ENCODE measurements at places on chromosomes 16 and 17.

DNA sequence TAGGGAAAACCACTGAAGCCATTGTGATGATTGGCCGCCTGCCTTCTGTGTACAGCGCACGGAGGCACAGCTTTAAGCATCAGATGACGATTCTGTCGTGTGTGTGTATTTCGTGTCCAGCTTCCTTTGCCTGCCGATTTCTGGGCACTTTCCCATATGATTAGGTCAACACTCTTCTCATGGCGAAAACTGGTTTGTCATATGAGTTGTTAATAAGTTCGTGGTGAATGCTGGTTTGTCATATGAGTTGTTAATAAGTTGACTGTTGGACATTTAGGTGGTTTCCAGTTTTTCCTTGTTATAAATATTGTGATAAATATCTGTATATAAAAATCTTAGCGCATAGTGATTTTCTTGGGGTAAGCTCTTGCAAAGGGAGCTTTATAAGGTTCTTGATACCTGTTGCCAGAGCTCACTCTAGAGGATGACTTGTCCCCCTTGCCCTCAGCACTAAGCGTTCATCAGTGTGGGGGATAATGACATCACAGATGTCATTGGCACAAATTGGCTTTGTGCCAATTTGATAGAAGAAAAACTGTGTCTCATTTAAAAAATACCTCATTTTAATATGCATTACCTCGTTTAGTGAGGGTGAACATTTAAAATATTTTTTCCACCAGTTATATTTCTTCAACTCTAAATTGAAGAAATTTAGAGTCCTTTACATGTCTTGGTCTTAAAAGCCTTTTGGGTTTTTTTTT is 40.0 kb downstream of the PGS1 start:
- DNase-seq = no peak

DNA sequence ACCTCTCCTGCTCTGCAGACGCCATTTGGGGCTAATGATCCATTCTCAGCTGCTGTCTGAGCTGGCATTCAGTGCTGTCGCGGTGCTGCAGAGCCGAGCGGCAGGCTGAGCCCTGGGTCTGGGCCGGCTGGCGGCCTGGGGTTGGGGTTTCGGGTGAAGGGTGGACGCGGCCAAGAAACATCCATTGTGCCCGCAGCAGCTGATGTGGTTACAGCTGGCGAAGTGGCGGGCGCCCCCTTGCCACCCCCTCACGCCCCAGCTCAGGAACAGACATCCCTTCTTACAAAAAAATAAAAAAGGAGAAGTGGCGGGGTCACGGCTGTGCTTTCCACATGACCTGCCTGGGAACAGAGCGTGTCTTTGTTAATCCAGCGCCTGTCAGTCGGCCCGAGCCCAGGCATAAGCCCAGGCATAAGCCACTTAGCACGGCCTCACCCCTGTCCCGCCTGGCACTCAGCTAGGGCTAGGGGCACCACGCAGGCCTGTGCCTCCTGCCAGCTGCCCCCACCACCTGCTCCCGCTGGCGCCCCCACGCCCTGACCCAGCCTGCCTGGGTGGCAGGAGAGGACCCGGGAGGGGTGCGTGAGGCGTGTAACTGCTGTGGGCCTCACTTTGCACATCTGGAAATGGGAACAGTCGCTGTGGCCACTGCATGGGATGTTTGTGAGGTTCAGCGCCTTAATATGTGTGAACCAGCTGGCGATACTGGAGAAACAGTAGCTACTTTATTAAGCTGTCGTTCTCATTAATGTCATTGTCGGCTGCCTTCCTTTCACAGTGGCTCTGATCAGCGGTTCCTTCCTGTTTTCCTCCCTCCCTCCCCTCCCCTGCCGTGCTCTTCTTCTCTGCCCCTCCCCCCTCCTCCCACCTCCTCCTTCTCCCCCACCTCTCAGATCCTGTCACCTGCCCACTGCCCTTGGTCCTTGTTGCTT is 197.7 kb upstream of the CIBAR2 start:
- no peak for DNase-seq

GRCh38 chr17:81440051-81440471 is 44.8 kb downstream of the BAHCC1 start:
- DNase-seq = no peak

DNA sequence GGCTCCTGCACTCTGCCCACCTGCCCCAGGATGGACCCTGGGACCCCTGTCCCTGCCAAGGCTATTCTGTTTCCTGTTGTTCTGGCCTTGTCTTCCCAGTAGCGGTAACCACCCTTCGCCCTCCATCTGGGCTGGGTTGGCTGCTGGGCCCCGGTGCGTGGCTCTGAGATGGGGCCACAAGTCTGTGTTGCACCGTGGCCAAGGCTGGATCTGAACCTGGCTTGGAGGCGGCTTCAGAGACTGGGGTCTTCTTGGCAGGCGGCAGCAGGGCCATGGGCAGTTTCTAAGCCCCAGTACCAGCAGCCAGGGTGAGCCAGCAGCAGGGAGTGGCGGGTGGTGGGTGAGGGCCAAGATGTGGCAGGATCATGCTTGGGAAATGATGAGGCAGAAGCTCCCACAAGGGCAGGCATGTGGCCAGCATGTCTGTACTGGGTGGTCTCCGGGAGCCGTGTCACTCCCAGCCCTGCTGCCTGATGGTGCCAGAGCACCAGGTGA is 12.6 kb downstream of the MAP2K3 start:
- no peak for DNase-seq

DNA sequence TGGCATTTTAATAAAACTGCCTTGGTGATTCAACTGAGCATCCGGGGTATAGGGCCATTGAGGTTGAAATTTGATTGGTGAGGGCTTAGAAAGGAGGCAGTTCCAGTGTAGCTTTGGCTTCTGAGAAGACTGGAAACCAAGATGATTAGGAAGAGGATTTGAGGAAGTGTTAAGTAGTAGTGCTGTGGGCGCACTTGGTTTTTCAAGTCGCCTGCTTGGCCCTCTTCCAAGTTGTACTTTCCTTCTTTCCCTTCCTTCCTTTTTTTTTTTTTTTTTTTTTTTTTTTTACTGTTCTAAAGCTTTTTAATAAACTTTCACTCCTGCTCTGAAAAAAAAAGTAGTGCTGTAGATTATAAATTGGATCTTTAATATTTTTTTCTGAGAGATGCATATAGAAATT is 320.5 kb downstream of the UTP18 start:
- DNase-seq = no peak

DNA sequence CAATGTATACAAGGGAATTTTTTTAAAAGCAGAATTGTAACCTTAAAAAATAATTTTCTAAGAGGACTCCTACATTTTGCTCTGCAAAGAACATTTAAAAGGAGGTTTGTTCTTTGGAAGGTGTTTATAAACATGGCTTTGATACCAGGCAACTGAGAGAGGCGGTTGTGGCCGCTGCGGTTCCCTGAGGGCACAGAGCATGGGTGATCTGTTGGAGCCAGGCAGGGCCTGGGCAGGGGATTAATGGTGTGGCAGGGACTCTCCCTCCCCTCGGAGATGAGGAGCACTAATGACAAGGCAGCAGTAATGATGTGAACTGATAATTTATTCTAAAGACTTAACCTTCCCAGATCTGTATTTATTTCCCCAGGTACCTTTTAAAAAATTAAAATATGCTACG is 65.4 kb downstream of the WWP2 start:
- DNase-seq = no peak
